ENCODE measurements at places on chromosomes 3 and 15.

DNA sequence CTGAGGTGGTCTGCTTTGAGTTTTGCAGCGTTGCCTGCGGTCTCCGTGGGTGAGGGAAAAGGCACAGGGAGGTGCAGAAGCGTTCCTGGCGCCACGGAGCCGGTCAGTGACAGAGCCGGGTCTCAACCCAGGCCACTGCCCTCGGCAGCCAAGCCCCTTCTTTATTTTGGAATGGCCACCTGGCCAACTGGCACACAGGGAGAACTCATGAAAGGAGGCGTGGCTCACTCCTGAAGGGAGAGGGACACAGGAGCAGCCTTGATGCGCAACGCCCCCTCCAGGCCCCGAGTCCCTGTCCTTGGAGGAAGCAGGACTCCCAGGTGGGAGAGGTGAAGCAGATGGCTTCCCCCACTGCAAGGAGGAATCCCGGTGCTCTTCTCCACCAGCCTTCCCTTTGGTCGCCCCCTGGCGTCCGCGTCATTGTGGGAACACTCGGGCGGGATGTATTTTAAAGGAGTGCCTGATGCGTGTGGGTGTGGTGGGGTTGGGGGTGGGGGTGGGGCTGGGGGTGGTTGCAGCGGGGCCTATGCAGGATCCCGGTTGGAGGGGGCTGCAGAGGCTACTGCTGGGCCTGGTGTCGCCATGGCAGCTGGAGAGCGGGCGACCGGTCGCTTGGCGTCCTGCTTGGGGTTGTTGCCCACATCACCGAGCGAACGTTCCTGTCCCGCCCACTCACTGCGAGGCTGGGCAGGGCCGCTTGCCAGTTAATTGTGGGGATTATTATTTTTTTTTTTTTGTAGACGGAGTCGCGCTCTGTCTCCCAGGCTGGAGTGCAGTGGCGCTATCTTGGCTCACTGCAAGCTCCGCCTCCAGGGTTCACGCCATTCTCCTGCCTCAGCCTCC lies 32.6 kb downstream of the APBA2 start:
- DNase-seq = no peak

DNA sequence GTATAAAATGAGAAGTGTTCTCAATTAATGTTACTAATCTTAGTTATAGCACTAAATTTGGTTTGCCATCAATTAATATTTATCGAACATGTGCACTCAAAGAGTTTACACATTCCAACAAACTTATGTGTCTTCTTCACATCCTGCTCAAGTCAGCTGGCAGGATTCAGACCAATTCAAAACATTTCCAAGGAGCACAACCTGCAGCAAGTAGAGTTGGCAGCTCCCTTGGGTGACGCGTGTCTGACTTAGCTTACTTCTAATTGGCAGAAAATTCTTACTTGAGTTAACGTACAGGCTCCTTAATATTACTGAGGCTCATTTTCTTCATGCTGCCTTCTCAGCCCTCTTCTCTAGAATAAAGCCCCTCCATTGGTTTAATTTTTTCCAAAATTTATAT lies 110.4 kb upstream of the PFN2 start:
- no peak for DNase-seq

GRCh38 chr15:27843146-27843545 lies 256.0 kb downstream of the OCA2 start:
- no peak for DNase-seq

- DNase-seq = no peak
Measured at GRCh38 chr15:77421370-77421700, 647 bp downstream of the HMG20A start.

DNA sequence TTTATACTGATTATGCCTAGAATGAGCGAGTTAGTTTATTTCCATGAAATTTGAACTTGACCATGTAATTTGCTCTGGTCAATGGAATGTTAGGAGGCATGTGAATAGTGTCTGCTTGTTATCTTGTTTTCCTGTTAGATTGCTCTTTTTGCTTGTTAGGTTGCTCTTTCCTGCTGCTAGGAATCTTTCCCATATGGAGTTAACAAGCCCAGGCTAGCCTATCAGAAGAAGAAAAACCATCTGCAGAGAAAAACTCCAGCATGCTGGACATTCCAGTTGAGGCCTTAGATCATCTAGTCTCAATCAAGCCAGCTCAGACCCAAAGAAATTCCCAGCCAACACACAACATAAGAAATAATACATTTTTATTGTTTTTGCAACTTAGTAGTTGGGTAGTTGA lies 470.2 kb upstream of the AGTR1 start:
- DNase-seq = no peak

DNA sequence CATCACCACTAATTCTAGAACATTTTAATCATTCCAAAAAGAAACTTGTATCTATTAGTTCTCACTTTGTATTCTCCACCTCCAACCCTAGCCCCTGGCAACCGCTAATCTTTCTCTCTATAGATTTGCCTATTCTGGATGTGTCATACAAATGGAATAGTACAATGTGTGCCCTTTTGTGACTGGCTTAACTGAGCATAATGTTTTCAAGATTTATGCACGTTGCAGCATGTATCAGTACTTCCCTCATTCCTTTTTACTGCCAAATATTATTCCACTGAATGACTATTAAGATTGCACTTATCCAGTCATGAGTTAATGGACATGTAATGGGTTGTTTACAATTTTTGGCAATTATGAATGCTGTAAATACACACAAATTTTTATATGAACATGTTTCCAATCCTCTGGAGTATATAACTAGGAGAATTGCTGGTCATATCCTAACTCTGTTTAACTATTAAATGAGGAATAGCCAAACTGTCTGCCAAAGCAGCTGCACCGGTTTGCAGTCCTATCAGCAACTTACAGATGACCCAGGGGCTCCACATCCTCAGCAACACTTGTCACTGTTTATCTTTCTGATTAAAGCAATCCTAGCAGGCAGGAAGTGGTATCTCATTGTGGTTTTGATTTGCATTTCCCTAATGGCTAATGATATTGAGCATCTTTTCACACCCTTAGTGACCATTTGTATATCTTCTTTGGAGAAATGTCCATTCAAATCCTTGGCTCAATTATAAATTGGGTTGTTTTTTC lies 42.9 kb downstream of the DCUN1D1 start:
- DNase-seq = no peak

Measured in stimulated activated CD4-positive, alpha-beta T cell treated with anti-CD3 and anti-CD28 coated beads, Interleukin-1b, Interleukin-23, amount 100 ng/mL, for 1 hour (primary cell).